Mesenteric fat pad (tissue), 1 donor: ENCODE measurements at places on chromosomes 11 and 22. TPM values are rescaled to one million over a fixed set of nuclear protein-coding genes. Genes with fewer than 3 reads are reported as not detected.

Gene GPHA2
- not detected for total RNA-seq

Gene UBQLNL
- total RNA-seq: 0.19 TPM

Gene RPS13
- 830 TPM for total RNA-seq

Gene SCUBE2
- 29.2 TPM for total RNA-seq

Gene OR9Q1
- not detected for total RNA-seq

Gene OR10A5
- total RNA-seq: not detected

Gene SLC37A4
- 10.2 TPM for total RNA-seq

Gene INPP5J
- total RNA-seq: 0.19 TPM

Gene CLMP
- 199 TPM for total RNA-seq

Gene CALCB
- total RNA-seq: 0.29 TPM

Gene SVIP
- total RNA-seq: 7.1 TPM

Gene DGCR2
- total RNA-seq: 30.2 TPM

Gene EFCAB6
- 1.3 TPM for total RNA-seq
